NCI-H748 treated with DMSO at 0.1 percent for 48 hours (cell line): ENCODE measurements at places on chromosomes 1 and 21.

DNA sequence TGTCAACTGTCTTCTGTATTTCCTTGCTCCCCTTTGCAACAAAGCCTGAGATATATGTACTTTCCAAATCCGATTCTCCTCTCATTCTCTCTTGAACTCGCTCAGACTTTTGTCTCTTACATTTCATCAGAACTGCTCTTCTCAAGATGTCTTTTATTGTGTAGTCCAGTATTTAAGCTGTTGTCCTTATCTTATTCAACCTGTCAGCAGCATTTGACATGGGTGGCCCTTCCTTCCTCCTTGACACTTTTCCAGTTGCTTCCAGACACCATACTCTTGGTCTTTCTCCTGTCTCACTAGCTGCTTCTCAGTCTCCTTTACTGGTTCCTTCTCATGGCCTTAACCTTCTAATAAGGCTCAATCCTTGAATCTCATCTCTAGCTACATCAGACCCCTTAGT, 47.0 kb downstream of the TSNAX start:
- no peak for DNase-seq

GRCh38 chr1:229027622-229028182, 243.2 kb upstream of the RAB4A start:
- no peak for DNase-seq

- no peak for DNase-seq
Measured at GRCh38 chr1:156493154-156493631, 7.4 kb downstream of the MEF2D start.

DNA sequence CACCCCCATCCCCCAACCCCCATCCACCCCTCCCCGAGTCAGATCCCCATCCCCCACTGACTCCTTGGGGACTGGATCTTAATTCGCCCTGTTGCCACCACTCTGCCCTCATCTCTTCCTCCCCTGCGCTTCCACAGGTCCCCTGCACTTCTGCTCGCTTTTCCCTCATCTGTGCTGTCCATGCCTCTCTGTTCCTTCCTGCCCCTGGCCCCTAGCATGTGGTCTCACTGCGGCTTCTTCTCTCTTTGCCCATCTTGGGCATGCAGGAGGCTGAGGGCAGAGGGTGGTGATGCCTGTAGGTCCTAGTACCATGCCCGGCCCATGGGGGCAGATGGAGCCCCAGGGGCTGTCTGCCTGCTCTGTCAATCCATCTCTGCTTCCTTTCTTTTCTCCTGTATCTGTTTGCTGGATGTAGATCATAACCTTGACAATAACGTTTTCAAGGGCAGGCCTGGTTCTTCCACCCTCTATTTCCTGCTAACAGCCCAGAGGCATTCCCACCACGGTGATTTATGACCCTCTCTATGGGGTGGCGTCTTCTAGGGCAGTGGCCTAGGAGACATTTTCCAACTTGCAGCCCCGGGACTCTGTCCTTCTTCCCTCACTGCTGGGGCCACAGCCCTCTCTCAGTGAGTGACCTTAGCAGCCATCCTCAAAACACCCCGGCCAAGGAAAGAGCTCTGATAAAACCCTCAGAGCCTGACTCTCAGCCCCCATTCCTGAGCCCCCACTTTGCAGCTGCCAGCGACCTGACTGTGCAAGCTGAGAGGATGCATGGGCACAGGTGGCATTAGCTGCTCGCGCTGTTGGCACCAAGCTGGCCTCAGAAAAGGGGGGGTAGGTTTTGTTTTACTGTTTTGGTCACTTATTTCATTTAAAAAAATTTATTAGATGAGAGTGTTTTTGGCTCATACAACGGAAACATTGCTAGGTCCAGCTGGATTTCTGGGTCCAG, 33.9 kb downstream of the TMEM51 start:
- DNase-seq: no peak

DNA sequence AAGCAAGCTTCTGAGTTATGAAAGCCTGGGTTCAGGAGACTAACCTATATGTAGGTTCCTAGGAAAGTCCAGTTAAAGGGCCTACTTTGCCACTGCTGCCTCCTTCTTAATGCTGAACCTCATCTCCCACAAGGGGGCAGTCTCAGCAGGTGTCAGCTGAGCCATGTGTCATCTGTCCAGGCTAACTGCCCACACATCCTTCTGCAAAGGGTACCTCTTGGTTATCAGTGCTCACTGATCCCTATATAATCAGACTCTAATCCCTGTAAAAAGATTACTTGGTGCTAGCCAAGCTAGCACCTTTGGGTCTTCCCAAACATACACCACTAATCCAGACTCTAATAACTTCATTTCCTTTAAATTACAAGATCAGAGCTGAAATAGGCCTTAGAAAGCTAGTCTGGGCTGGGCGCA, 9.0 kb downstream of the PRDX1 start:
- peak; percentile 54 for DNase-seq

GRCh38 chr1:224564454-224565084, 51.5 kb upstream of the CNIH3 start:
- DNase-seq: no peak

DNA sequence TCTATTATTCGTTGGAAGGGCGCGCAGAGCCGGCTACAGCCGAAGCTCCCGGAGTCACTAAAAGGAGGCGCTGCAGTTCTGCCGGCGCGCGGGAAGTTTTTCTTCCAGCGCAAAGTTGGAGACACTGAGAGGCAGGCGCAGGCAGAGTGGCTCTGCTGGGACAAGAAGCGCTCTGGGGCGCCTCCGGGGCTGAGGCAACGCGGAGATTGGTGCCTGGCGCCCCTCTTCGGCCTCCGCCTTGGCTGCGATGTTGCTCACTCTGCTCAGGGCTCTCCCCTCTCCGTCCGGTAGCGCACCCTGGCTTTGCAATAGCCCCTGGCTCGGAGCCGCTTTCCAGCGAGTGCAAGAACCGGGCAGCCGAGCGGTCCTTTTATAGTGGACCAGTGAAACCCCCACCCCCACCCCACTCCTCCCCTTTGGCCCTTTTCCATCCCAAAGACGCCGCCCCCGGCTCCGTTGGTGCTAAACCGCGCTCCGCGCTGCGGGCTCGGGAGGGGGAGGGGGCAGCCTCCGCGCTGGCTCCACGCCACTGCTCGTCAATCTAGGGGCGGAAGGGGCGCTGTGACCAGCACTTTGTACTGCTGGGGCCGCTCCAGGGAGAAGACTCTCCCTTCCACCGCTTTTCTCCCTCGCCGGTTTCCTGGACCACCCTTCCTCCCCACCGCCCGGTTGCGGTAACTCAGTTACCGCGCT, at the start of gene ADAMTS1:
Gene ADAMTS1, minus strand, starts transcription at position 344 of the 693 bp plus-strand sequence. CDS start 455 bp downstream, outside the sequence.
- no peak for DNase-seq

GRCh38 chr1:245116131-245116530, 38.7 kb upstream of the KIF26B start:
- DNase-seq: no peak

- peak; percentile 71 for DNase-seq
Measured at GRCh38 chr1:67766141-67766978, 66.9 kb downstream of the GNG12 start.
